Mucosa of gallbladder (tissue), 1 donor: ENCODE measurements at places on chromosomes 1 and 21. TPM values are rescaled to one million over a fixed set of nuclear protein-coding genes. Genes with fewer than 3 reads are reported as not detected.

DNA sequence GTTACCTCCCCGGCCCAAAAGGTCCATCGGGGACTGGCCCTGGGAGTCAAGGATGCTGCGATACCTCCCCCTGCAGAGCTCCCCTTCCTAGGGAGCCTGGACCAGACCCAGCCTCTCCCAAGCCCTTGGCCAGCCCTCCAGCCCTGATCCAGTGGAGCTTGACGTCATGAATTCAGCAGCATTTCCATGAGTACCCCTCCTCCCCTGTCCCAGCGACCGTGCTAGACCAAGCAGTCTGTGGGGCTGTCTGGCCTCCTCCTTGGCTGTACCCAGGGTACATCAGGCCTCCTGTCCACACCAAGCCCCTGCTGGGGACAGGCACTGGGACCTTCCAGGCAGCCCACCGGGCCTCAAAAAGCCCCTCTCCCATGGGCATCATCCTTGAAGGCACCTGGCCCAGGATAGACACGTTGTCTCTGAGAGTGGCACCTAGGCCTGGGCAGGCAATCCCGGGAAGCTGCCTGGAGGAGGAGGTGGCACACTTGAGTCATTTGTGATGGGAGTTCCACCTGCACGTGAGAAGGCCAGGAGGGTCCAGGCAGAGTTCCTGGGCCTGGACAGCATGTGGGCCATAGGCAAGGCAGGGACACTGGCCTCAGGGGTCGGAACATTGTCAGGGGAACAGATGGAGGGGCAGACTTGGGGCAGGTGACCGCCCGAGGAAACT, 46.4 kb downstream of the WNT9A start:
- no peak for DNase-seq

EFNA3 gene
- total RNA-seq, result 2.7 TPM

GRCh38 chr21:36551731-36552433, 72.0 kb upstream of the CLDN14 start:
- no peak for DNase-seq

LCE3E gene
- total RNA-seq, result not detected

GRCh38 chr1:1680912-1681273, 11.7 kb downstream of the SLC35E2B start:
- peak; percentile 70 for DNase-seq

GRCh38 chr1:183089025-183089639, 65.9 kb downstream of the LAMC1 start:
- DNase-seq, result no peak

GRCh38 chr1:64663668-64664067, 81.2 kb upstream of the RAVER2 start:
- no peak for DNase-seq

CD2 gene
- total RNA-seq, result 12.5 TPM

GRCh38 chr1:209601809-209602657, 18.5 kb downstream of the CAMK1G start:
- peak; percentile 22 for DNase-seq

GRCh38 chr1:11053758-11054137, 6.1 kb downstream of the SRM start:
- DNase-seq, result no peak

- peak; percentile 30 for DNase-seq
These were observed 7.7 kb downstream of the MROH7 start for GRCh38 chr1:54649130-54649898.

GRCh38 chr1:21652101-21652936, 16.8 kb downstream of the RAP1GAP start:
- no peak for DNase-seq

FCRL6 gene
- total RNA-seq, result 0.81 TPM

GRCh38 chr21:26756491-26757159, 88.6 kb downstream of the ADAMTS1 start:
- DNase-seq, result no peak
